ENCODE measurements at places on chromosomes 2 and 18. TPM values are rescaled to one million over a fixed set of nuclear protein-coding genes. Genes with fewer than 3 reads are reported as not detected.

GRCh38 chr18:50527636-50528307 lies 32.1 kb upstream of the MAPK4 start:
- no peaks in the 10 kb centered on the region for H3K27me3 ChIP-seq
- H3K4me3 ChIP-seq = no peak overlapping the region
- H3K4me1 ChIP-seq = no peaks in the 10 kb centered on the region
- DNase-seq = no peak

GRCh38 chr2:13745330-13745729 lies 887.2 kb upstream of the LRATD1 start:
- H3K4me1 ChIP-seq = no peaks in the 10 kb centered on the region
- peak; percentile 33 for DNase-seq
- no peak overlapping the region for H3K4me3 ChIP-seq
- no peaks in the 10 kb centered on the region for H3K27me3 ChIP-seq
- H3K27ac ChIP-seq = no peak overlapping the region

- peaks cover 20% of the 10 kb centered on the region for H3K4me1 ChIP-seq
- H3K36me3 ChIP-seq = no peaks in the 10 kb centered on the region
- no peak for DNase-seq
- H3K4me3 ChIP-seq = no peak overlapping the region
- no peaks in the 10 kb centered on the region for H3K27me3 ChIP-seq
Measured at GRCh38 chr2:190722061-190722759, 73.3 kb downstream of the NAB1 start.

- no peak overlapping the region for H3K27ac ChIP-seq
- H3K27me3 ChIP-seq = no peaks in the 10 kb centered on the region
- no peak for DNase-seq
- no peaks in the 10 kb centered on the region for H3K36me3 ChIP-seq
Measured at GRCh38 chr2:137221797-137222492, 456.6 kb downstream of the THSD7B start.

DNA sequence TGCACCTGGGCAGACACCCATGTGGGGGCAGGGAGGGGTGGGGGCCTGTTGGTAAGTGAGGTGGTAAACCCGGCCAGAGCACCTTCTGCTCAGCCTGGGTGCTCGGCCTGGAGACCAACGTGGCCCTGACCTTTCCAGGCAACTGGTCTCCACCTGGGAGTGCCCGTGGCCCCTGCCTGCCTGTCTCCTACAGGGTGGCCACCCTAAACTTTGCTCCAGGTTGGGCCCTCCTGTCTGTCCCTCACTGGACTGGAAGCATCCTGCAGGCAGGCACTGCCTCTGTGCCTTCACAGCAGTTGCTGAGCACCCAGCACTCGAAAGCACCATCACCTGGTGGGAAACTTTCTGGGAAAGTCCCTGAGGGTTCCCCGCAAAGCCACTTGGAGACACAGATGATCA lies 171.3 kb downstream of the TWIST2 start:
- no peaks in the 10 kb centered on the region for H3K36me3 ChIP-seq
- no peak overlapping the region for H3K27ac ChIP-seq
- no peak overlapping the region for H3K4me3 ChIP-seq
- no peaks in the 10 kb centered on the region for H3K4me1 ChIP-seq

DNA sequence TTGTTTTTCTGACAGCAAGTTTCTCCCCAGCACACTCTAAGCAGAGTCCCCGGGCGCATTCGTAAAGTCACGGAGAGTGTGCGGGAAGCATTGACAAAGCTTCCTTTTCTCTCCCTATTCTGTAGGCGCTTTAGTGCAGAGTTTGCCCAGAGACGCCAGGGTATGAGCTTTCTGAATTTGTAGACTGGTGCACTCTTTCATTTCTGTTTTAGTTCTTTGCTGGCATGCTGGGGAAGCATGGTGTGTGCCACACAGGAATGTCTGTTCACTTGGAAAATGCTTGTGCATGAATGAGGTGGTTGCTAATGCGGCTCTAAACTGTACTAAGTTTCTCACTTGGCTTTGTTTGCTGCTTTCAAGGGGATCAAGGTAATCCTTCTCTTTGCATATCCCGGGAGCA lies 102.6 kb downstream of the RTN4 start:
- H3K4me3 ChIP-seq = no peak overlapping the region
- H3K36me3 ChIP-seq = no peaks in the 10 kb centered on the region
- no peaks in the 10 kb centered on the region for H3K27me3 ChIP-seq
- no peaks in the 10 kb centered on the region for H3K4me1 ChIP-seq

DNA sequence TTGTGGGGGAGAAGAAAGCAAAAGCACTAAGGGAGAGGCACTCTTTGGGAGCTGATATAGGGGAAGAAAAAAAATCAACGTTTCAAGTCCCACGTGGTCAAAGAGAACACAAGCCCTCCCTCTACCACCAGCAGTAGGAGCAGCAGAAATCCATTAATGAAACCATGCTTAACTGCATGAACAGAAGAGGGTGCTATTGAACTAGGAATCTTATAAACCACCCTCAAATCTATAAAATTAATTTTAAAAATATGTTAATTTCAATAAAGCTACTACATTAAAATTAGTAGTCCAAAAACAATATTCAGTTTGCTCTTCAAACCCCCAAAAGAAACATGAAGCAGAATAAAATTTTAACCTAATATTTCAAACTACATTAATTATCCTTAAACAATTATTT lies 147.8 kb downstream of the TMEM18 start:
- no peaks in the 10 kb centered on the region for H3K4me1 ChIP-seq
- H3K27ac ChIP-seq = no peak overlapping the region
- no peak for DNase-seq
- H3K4me3 ChIP-seq = no peak overlapping the region
- H3K36me3 ChIP-seq = no peaks in the 10 kb centered on the region

MC4R gene
- total RNA-seq = not detected

SLC14A1 gene
- not detected for total RNA-seq

SERPINB11 gene
- total RNA-seq = not detected

PAX8 gene
- 7.5 TPM for total RNA-seq

OXER1 gene
- 10.9 TPM for total RNA-seq

ZNF521 gene
- total RNA-seq = 0.09 TPM

APLF gene
- 3.9 TPM for total RNA-seq

TMEFF2 gene
- total RNA-seq = not detected
